ENCODE measurements at places on chromosomes 12 and 14. TPM values are rescaled to one million over a fixed set of nuclear protein-coding genes. Genes with fewer than 3 reads are reported as not detected.
A peak's percentile ranks its signal among the peaks of the same experiment; 100 is the strongest.

GRCh38 chr12:232731-233614, 19.0 kb upstream of the SLC6A12 start:
- no peak overlapping the region for H3K4me3 ChIP-seq
- no peaks in the 10 kb centered on the region for H3K4me1 ChIP-seq
- H3K36me3 ChIP-seq = no peaks in the 10 kb centered on the region
- peak; percentile 93 for DNase-seq

- H3K27me3 ChIP-seq = no peaks in the 10 kb centered on the region
- H3K4me1 ChIP-seq = no peaks in the 10 kb centered on the region
- H3K27ac ChIP-seq = no peak overlapping the region
Observed at GRCh38 chr12:100499416-100499815, 25.8 kb downstream of the NR1H4 start.

DNA sequence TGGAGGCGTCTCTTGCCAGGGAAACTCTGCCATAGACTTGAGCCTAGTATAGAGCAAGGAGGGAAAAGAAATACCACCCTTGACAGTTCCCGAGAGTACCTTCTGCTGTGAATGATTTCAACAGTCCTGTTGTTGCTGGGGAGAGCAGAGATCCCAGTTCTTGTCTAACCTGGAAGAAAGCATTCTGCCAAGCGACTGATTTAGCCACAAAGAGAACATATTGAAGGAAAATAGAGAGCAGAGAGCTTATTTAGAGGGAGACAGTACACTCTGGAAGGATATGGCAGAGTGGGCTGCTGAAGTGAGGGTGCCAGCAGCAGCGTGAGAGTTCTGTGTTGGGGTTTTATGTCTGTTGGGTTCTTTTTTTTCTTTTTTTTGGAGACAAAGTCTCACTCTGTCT, 966.9 kb upstream of the TMEM132C start:
- DNase-seq = peak; percentile 25
- H3K4me3 ChIP-seq = no peak overlapping the region

GRCh38 chr14:59292028-59292427, 103.6 kb downstream of the DAAM1 start:
- no peak for DNase-seq
- no peaks in the 10 kb centered on the region for H3K27me3 ChIP-seq
- H3K4me1 ChIP-seq = peaks cover 46% of the 10 kb centered on the region
- no peak overlapping the region for H3K4me3 ChIP-seq

DNA sequence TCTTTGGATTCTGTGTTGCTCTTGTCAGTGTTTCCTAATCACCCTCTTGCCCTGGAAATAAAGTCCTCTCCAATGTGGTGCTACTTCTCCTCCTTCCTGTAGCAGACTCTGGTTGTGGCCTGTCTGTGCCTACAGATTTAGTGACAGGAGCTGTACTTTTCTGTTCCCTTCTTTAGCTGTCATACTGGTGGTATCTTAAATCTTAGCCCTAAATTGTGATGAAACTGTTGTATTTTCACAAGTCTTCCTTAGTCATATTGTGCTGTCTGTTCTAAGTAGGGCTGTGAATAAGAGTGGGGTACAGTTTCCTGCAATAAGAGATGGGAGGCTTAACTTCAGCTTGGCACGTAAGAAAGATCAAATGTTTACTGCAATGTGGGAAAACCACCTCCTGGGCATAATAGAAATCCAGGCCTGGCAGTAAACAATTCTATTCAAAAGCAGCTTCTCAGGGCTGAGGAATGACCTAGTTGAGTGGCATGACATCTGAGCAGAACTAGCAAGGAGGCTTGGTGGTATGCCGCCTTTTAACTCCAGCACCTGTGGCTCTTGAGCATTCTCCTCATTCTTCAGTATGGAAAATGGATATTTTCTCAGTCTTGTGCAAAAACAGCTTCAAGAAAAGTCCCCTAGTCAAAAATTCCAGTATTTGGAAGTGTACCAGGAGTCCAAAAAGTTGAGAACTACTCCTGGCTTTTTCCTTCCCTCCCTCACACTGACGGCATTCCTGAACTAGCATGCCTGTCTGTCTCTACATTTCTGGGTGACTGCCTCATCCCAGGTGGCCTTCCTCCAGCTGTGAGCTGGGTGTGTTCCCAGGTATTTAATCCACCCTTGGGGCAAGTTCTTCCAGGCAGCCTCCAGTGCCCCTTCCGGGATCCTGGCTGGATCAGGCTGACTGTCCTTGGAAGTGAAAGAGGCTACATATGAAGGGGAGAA, 19.5 kb downstream of the ANO6 start:
- H3K4me1 ChIP-seq = peaks cover 48% of the 10 kb centered on the region
- no peaks in the 10 kb centered on the region for H3K27me3 ChIP-seq
- H3K4me3 ChIP-seq = no peak overlapping the region
- DNase-seq = no peak
- no peaks in the 10 kb centered on the region for H3K36me3 ChIP-seq

Gene GSC
- 1.7 TPM for total RNA-seq

Gene CACNA2D4
- 2.2 TPM for total RNA-seq

DNA sequence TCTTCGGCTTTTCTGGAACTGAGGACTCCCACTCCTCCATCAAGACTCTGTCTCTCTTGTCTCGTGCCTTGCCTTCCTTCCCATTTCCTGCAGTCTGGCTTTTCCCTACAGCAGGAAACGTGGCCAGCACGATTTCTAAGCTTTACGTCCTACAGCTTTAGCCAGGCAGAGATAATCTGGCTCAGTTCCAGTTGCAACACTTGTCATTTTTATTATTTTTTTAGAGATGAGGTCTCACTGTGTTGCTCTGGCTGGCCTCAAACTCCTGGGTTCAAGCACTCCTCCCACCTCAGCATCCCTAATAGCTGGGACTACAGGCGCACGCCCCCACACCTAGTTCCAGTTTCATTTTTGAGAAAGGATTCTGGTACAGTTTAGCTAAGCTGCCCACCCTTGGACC, 19.9 kb downstream of the CALM1 start:
- no peak for DNase-seq
- H3K36me3 ChIP-seq = no peaks in the 10 kb centered on the region
- peaks cover 10% of the 10 kb centered on the region for H3K4me1 ChIP-seq

Gene AMHR2
- total RNA-seq = 1.2 TPM

DNA sequence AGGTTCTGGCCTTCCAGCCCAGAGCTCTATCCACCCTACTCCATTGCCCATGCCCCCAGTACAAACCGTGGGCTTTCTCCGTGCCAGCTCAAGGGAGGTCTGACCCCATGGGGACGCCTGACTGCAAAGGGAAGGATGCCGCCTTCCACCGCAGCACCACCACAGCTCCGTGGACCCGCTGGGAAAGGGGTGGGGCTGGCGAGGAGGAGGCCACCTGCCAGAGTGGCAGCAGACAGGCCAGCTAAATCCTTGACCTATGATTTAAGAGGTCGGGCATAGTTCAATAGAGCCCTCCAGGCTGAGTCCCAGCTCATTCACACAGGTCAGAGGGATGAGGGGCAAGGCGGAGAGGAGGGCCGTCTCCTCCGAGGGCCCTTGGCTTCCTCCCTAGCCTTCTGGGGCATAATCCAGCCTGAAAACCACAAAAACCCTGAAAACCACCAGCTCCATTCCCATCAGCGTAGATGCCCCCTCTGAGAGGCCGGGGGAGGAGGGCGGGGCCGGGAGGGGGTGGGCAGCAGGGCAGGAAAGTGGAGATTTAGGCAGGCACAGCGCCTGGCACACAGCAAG, 14.9 kb upstream of the FIGNL2 start:
- no peak for DNase-seq
- no peaks in the 10 kb centered on the region for H3K36me3 ChIP-seq

GRCh38 chr12:6140651-6141447, 16.4 kb upstream of the VWF start:
- peaks cover 12% of the 10 kb centered on the region for H3K4me1 ChIP-seq
- no peak for DNase-seq
- H3K36me3 ChIP-seq = no peaks in the 10 kb centered on the region
- no peaks in the 10 kb centered on the region for H3K27me3 ChIP-seq
- H3K4me3 ChIP-seq = no peak overlapping the region

Gene SIRT4
- total RNA-seq = not detected

- H3K27ac ChIP-seq = no peak overlapping the region
- no peak for DNase-seq
- H3K36me3 ChIP-seq = no peaks in the 10 kb centered on the region
- H3K4me3 ChIP-seq = no peak overlapping the region
- no peaks in the 10 kb centered on the region for H3K27me3 ChIP-seq
- no peaks in the 10 kb centered on the region for H3K4me1 ChIP-seq
Observed at GRCh38 chr14:21991130-21991529, 317.5 kb upstream of the OR4E1 start.

Gene RIMBP2
- 0.25 TPM for total RNA-seq

DNA sequence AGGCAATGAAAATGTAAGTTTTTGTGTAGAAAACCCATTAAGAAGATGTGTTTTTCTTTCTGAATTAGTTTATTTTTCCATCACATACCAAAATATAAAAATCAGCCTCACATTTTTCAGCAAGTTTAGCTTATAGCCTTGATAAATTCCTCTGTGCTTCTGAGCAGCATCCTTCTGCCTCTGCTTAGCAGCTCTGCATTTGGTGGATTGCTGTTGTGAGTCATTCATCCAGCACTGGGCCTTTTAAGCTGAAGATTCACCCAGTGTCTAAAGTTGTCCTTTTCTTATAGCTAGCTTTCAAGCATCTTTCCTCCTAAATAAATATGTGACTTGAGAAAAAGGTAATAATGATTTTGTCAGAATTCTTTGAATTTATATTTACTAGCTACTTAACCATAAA, 206.1 kb downstream of the PCNX1 start:
- H3K36me3 ChIP-seq = peaks cover 30% of the 10 kb centered on the region
- H3K4me1 ChIP-seq = no peaks in the 10 kb centered on the region
- no peak for DNase-seq
- no peaks in the 10 kb centered on the region for H3K27me3 ChIP-seq

DNA sequence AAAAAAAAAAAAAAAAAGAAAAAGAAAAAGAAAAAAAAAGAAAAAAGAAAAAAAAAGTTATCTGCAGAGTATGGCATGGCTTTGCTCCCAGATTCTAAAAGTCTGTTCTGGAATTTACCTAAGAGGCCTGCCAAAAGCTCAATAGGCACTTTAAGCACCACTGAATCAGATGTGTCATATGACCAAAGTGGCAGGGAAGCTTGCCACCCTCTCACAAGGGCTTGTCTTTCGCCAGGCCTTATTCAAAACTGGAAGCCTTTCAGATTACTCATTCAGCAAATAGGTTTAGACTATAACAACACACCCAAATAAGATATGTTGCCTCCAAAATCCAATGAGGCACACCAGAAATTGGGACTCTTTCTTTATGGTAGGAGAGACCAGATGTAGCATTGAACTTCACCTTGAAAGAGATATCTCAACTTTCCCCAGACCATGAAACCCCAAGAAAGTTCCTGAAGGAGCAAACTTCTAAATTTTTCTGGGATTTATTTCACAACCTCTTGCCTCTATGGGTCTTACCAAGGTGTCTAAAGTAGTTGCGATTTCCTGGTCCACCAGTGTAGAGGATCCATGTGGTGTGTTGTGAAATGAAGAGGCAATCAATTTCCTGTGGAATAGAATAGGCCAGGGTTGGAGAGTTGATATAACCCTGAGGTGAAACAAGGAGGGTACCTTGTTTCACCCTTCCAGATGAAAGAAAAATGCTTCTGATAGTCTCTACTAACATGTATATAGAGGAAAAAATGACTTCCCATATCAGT, 218.8 kb downstream of the DAD1 start:
- no peaks in the 10 kb centered on the region for H3K36me3 ChIP-seq
- H3K4me1 ChIP-seq = peaks cover 7% of the 10 kb centered on the region
- DNase-seq = no peak
- no peaks in the 10 kb centered on the region for H3K27me3 ChIP-seq
- no peak overlapping the region for H3K27ac ChIP-seq

DNA sequence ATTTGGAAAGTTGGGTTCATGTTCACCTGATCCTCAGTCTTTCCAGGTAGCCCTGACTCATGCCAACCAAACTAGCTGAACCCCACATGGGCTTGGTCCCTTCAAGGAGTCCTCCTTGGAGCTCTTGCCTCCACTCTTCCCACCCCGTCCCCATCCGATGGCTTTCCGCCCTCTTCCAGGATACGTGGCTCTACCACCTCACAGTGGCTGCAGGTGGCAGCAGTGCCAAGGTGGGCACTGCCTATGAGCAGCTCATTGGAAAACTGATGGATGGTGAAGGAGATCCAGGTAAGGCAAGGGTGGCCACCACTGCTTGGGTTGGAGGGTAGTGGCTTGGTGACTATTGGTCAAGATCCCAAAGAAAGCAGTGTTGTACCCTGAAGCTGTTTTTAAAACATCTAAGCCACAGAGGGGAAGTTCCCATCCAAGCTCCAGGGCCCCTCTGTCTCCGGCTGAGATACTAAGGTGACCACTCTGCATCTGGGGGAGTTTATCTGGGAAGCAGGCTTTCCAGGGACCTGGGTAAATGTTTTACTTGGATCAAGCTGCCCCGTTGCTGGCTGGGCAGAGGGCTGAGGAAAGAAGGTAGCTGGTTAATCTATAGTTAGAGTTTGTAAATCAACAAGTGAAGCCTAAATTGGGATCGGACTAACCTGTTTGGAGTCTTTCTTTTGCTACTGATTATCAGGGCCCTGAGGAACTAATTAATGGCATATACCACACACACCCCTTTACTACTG, 23.7 kb downstream of the PIGH start:
- no peak overlapping the region for H3K27ac ChIP-seq
- no peak overlapping the region for H3K4me3 ChIP-seq
- H3K4me1 ChIP-seq = no peaks in the 10 kb centered on the region
- no peaks in the 10 kb centered on the region for H3K27me3 ChIP-seq
- no peak for DNase-seq
- H3K36me3 ChIP-seq = no peaks in the 10 kb centered on the region

Gene PLA2G1B
- total RNA-seq = not detected

- no peaks in the 10 kb centered on the region for H3K27me3 ChIP-seq
- no peaks in the 10 kb centered on the region for H3K4me1 ChIP-seq
- H3K4me3 ChIP-seq = no peak overlapping the region
- no peak overlapping the region for H3K27ac ChIP-seq
Observed at GRCh38 chr14:44468771-44469170, 38.3 kb downstream of the FSCB start.

GRCh38 chr14:96574633-96575632, 72.8 kb downstream of the PAPOLA start:
- no peaks in the 10 kb centered on the region for H3K27me3 ChIP-seq
- DNase-seq = no peak
- H3K27ac ChIP-seq = no peak overlapping the region
- H3K36me3 ChIP-seq = no peaks in the 10 kb centered on the region

GRCh38 chr14:77502109-77502782, 3.6 kb upstream of the ISM2 start:
- no peak overlapping the region for H3K27ac ChIP-seq
- no peak overlapping the region for H3K4me3 ChIP-seq
- H3K27me3 ChIP-seq = no peaks in the 10 kb centered on the region
- H3K36me3 ChIP-seq = no peaks in the 10 kb centered on the region

- no peak overlapping the region for H3K4me3 ChIP-seq
- peaks cover under 1% of the 10 kb centered on the region for H3K4me1 ChIP-seq
- no peak for DNase-seq
- H3K27me3 ChIP-seq = no peaks in the 10 kb centered on the region
- H3K36me3 ChIP-seq = no peaks in the 10 kb centered on the region
Observed at GRCh38 chr14:23582906-23583760, 4.5 kb upstream of the JPH4 start.

DNA sequence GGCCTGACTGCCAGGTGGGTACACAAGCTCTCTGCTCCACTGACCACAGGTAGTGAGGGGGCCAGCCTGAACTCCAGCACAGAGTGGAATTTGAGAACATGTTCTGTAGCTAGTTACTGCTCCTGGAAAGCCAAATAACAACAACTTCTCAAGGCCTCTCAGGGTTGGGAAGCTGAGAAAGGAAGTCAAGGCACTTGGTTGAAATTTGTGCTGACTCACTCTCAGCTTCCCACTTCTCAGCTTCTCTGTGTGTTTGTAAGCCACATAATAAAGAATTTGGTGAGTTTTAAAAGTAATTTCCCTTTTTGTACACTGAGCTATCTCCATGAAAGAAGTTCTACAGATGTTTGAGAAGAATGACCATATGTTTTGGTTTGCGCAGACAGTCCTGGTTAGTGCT, 234.9 kb downstream of the KTN1 start:
- no peaks in the 10 kb centered on the region for H3K4me1 ChIP-seq
- H3K27ac ChIP-seq = no peak overlapping the region
- no peaks in the 10 kb centered on the region for H3K36me3 ChIP-seq
- DNase-seq = no peak

Measured in vagina (tissue), 2 donors.